Ovary (tissue), 10 donors: ENCODE measurements at places on chromosomes 7 and 10. TPM values are rescaled to one million over a fixed set of nuclear protein-coding genes. Genes with fewer than 3 reads are reported as not detected.
A peak's percentile ranks its signal among the peaks of the same experiment; 100 is the strongest.

NAT16 gene
- not detected for total RNA-seq

SKIDA1 gene
- 1.1 TPM for total RNA-seq

- peak; percentile 77 for DNase-seq
- H3K4me1 ChIP-seq = peaks cover 8% of the 10 kb centered on the region
- H3K27me3 ChIP-seq = no peaks in the 10 kb centered on the region
- H3K36me3 ChIP-seq = no peaks in the 10 kb centered on the region
- H3K27ac ChIP-seq = no peak overlapping the region
Observed at GRCh38 chr7:22561321-22561811, 61.4 kb upstream of the STEAP1B start.

- no peak overlapping the region for H3K4me3 ChIP-seq
- peaks cover 5% of the 10 kb centered on the region for H3K4me1 ChIP-seq
- no peak for DNase-seq
- H3K36me3 ChIP-seq = no peaks in the 10 kb centered on the region
- no peaks in the 10 kb centered on the region for H3K27me3 ChIP-seq
Observed at GRCh38 chr10:50421026-50421719, 169.9 kb upstream of the ASAH2 start.

DNA sequence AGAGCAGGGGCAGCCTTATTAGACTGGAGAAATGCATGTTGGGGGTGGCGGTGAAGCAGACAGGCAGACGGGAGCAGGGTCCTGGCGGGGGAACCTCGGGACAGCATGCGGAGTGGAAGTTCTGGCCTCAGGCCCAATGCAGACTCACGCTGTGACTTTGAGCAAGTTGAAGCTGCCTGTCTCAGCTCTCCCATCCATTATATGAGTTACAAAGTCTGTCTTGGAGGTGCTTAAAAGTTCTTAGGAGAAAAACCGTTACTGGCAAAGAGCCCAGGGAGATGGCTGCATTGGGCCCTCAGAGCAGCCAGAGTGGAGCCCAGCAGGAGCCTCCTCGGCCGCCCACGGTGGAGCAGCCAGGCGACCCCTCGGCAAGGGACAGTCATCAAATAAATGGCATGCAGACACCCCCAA lies 509.5 kb downstream of the PLXNA4 start:
- no peak overlapping the region for H3K27ac ChIP-seq
- no peak overlapping the region for H3K4me3 ChIP-seq
- H3K36me3 ChIP-seq = no peaks in the 10 kb centered on the region
- H3K27me3 ChIP-seq = no peaks in the 10 kb centered on the region
- H3K4me1 ChIP-seq = peaks cover 10% of the 10 kb centered on the region
- peak; percentile 46 for DNase-seq

GRCh38 chr7:131721660-131722059 lies 165.2 kb upstream of the PODXL start:
- H3K4me1 ChIP-seq = no peaks in the 10 kb centered on the region
- no peak for DNase-seq
- H3K4me3 ChIP-seq = no peak overlapping the region
- H3K27ac ChIP-seq = no peak overlapping the region
- no peaks in the 10 kb centered on the region for H3K27me3 ChIP-seq

- no peaks in the 10 kb centered on the region for H3K27me3 ChIP-seq
- no peak overlapping the region for H3K27ac ChIP-seq
- peaks cover 6% of the 10 kb centered on the region for H3K4me1 ChIP-seq
- H3K36me3 ChIP-seq = no peaks in the 10 kb centered on the region
- no peak for DNase-seq
Observed at GRCh38 chr10:126959431-126959830, 54.2 kb downstream of the DOCK1 start.

- no peaks in the 10 kb centered on the region for H3K27me3 ChIP-seq
- no peaks in the 10 kb centered on the region for H3K36me3 ChIP-seq
- DNase-seq = no peak
- H3K4me3 ChIP-seq = no peak overlapping the region
Observed at GRCh38 chr7:152366662-152367061, 69.1 kb downstream of the KMT2C start.

- no peaks in the 10 kb centered on the region for H3K36me3 ChIP-seq
- H3K4me1 ChIP-seq = peaks cover under 1% of the 10 kb centered on the region
- no peak for DNase-seq
- H3K27me3 ChIP-seq = no peaks in the 10 kb centered on the region
Observed at GRCh38 chr10:70528741-70529362, 50.3 kb downstream of the PALD1 start.

GRCh38 chr7:157339777-157340677 lies 3.2 kb downstream of the DNAJB6 start:
- H3K27ac ChIP-seq = no peak overlapping the region
- peak; percentile 31 for DNase-seq
- H3K36me3 ChIP-seq = no peaks in the 10 kb centered on the region
- H3K4me1 ChIP-seq = peaks cover 24% of the 10 kb centered on the region
- no peaks in the 10 kb centered on the region for H3K27me3 ChIP-seq

DNA sequence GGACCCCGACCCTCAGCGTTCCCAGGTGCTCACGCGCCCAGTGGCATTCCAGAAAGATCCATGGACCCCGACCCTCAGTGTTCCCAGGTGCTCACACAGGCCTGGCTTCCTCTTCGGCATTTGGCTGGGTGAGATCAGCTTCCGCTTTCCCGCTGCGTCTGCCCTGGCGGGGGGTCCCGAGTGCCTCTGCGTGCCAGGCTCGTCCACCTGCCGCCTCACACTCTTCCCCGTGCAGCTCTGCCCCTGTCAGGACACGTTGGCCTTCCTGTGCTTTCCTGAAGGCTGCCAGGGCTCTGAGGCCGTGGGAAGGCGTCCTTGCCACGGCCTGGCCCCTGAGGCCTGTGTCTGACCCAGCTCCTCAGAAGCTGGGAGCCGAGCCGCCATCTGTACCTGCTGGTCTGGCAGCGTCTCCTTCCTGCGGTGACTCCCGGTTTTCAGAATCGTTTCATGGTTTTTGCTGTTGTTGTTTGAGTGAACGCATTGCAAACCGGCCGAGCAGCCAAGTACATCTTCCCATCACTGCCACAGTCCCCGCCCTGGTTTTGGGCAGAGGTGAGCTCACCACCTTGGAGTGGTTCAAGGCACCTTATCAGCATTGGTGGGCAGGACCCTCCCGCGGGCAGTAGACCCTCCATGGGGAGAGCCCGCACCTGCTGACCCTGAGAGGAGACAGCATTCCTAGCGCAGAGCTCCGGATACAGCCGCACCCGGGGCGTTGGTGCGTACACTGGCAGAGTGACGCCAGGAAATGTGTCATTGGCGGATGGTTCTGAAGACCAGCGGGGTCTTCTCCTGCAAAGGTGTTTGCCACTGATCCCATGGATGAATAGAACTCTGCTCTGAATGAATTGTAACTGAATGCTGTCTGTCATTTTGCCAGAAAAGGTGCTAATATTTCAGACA lies 17.4 kb downstream of the NKX6-2 start:
- no peak for DNase-seq
- H3K27me3 ChIP-seq = no peaks in the 10 kb centered on the region

GRCh38 chr7:95104739-95105138 lies 197.3 kb downstream of the PPP1R9A start:
- DNase-seq = no peak
- no peak overlapping the region for H3K4me3 ChIP-seq
- no peaks in the 10 kb centered on the region for H3K27me3 ChIP-seq
- no peaks in the 10 kb centered on the region for H3K36me3 ChIP-seq
- no peak overlapping the region for H3K27ac ChIP-seq
